ENCODE measurements at places on chromosomes 16 and 17.

DNA sequence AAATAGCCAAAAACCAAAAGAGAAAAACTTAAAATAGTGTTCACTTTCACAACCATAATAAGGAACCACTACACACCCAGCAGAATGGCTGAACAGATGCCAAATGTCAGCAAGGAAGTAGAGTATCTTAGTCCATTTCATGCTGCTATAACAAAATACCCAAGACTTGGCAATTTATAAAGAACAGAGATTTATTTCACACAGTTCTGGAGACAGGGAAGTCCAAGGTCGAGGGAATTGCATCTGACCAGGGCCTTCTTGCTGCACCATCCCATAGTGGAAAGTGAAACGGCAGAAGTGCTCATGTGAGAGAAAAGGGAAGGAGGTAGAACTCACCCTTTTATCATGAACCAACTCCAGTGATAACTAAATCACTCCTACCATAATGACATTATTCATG is 33.8 kb upstream of the CCL22 start:
- no peak for DNase-seq

DNA sequence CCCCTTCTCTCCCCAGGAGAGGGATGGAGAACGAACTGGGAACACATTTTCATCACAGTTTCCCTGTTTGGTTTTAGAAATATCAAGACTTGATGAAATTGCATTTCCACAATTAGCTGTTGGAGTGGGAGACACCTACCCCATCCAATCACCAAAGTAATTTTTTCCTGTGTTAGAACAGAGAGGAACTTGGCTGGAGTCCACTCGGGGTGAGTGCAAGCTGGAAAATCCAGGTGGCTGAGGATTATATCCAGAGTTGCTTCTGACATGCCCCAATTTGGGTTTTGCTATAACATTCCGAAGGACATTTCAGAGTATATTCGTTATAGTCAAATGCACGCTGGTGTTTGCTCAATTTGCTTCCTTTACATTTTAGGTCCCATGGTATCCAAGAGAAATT is 231.8 kb downstream of the C16orf95 start:
- DNase-seq, result no peak

DNA sequence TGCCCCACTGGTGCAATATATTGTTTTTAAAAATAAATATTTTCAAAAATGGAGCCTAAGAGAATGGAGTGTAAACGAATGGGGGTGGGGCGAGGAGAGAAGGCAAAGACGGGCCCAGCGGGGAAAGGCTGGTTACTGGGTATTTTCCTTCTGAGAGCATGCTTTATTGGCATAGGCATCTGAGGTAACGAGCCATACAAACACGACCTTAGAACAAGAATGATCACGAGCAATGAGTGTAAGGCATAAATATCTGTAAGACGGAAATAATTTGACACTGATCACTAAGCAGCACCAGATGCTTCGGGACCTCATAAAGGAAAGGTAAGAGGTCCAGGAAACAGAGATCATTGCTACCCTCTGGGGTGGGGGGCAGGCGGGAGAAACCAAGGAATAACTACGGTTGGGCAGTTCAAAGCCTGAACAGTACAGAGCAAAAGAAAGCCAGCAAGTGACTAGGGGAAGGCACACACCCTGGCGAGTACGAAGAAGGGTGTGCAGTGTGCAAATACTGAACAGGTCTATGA is 959 bp downstream of the SSH2 start:
- peak; percentile 75 for DNase-seq

DNA sequence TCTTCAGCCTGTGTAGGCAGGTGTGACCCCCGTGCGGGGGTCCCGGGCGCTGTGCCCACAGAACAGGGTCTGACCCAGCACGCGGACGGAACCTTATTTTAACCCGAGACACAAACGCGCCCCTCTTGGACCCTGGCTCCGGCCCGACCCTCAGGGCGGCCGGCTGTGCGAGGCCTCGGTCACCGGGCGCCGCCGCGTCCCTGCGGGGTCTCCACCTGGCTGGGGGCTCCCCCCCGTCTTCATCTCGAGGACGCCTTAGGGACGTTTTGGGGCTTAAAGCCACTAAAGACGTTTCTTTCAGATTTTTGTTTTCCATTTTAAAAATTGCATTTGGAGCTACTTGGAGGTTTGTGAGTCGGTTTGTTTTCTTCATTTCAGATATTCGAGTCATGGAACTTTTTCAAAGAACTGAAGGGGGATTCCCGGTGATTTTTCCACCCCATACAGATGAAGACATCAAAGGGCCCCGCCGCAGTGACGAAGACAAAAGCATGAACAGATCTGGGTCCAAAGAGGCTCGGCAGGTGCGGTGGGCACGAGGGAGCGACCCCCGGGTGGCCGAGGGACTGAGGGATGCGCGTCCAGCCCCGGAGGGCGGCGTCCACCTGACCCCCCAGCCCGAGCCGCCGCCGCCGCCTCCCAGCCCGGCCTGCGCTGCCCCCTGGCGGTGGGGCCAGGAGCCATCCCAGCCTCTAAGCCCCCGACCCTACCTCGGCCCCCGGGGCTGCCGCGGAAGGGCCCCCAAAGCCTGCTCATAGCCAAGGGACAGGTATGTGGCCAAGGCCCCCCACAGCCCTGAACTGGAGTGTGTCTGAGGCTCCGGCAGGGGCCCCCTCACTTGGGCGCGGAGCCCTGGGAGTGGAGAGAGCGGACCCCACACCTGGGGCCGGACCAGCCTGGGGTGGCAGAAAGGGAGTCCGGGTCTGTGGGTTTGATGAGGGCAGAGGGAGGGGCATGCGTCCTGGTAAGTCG is 3.8 kb upstream of the CD7 start:
- DNase-seq, result peak; percentile 44

GRCh38 chr17:8066841-8067775 is 20.4 kb downstream of the ALOX12B start:
- no peak for DNase-seq
